ENCODE measurements at places on chromosomes 4 and X.

GRCh38 chr4:131091896-131092295 is 1995.9 kb downstream of the C4orf33 start:
- ATAC-seq = no peak

DNA sequence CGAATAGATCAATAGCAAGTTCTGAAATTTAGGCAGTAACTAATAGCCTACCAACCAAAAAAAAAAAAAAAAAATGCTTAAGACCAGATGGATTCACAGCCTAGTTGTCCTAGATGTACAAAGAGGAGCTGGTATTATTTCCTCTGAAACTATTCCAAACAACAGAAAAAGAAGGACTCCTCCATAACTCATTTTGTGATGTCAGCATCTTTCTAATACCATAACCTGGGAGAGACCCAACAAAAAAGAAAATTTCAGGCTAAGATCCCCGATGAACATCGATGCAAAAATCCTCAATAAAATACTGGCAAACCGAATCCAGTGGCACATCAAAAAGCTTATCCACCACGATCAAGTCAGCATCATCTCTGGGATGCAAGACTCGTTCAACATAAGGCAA is 1557.9 kb downstream of the C4orf33 start:
- ATAC-seq = no peak

DNA sequence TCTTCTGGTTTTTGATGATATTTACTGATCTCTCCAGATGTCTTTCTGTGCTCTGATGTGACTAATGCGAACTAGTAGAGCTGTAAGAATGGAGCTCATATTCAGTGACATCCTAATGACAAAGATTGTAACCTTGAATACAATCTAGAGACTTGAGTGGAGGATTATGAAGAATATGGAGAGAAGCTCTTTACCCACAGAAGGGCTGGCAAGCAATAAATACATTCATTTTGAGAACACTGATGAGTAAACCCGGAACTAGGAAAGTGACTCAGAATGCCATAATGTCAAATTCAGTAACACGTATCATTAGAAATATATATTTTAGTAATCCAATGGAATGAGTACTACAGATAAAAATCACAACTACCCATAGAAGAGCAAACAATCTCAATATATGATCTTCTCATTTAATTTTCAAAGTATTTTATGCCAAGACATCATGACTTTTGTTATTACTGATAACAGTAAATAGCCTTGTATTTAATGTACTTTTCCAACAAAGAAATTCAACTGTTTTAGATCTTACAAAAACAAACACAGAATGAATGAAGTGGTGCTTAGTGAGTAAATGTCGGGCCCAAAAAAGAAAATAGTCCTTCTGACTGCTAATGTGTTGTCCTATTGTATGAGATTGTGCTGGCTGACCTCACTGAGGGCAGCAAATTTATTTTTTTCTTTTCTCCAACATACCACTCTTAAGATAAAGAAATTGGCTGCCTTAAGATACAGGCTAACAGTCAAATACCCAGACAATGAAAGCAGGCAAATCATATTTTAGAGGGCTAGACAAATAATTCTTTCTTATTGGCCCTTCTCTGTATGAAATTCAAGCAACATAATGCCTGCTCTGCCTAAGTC is 49.2 kb upstream of the HDAC8 start:
- ATAC-seq = peak; percentile 50

GRCh38 chrX:69150281-69150960 is 14.8 kb downstream of the PJA1 start:
- ATAC-seq = peak; percentile 90

DNA sequence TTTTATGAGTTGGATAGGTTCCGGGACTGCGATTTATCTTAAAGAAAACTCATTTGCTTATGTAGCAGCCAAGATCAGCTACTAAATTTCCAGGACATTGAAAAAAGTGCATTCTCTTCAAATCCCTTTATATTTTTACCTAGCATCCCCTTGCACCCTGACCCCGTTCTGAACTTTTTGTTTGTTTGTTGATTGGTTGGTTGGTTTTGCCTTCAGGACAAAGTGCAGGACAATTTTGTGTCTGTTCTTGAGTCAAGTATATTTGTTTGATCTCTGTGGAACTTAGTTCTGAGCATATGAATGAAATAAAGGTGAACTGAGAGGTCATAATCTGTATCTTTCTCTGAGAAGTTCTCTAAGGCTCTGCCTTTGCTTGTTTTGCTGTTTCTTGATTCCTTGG is 12.8 kb upstream of the TAPT1 start:
- no peak for ATAC-seq

GRCh38 chr4:48483006-48483776 is at the start of gene SLC10A4:
SLC10A4 (plus strand) TSS chr4:48483343; CDS start chr4:48483562, 219 bp downstream.
- no peak for ATAC-seq

DNA sequence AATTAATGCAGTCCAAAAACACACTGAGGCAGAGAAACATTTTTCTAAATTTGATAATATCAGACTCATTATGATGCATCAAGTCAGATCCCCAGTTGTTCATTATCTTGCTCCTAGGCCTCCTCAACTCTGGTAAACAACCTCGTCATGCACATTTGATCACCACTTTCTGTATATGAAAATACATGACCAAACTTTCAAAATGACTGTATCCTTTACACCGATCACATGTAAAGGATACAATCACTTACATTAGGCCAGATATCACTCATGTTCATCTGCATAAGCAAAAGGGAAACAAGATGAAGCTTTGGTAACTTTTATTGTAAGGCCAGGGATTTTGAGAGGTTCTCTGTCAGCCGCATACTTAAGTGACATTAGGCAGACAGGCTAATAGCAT is 99.4 kb upstream of the IL1RAPL1 start:
- no peak for ATAC-seq

DNA sequence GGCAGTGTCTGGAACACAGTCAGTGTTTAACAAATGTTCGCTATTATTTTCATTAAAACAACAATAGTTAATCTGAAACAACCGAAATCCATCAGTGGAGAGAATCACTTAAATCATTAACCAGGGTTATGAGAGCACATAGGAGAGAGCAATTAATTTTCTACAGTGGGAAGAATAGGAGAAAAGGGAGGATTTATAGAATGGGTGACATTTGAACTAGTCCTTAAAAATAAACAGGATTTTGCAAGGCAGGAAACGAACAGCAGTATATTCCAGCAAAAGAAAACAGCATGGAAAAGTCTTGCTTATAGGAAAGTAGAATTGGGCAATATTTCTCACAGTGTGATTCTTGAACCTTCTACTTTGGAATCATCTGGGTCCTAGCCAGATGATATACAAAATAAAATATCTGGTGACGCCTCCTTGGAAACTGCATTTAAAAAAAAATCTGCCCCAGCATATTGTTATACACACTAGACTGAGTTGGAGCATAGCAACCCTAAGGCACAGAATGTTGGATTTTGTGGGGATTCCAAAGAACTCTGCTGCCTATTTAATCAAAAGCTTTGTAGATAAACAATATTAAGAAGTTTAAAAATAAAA is 56.1 kb downstream of the INTS12 start:
- ATAC-seq = no peak

DNA sequence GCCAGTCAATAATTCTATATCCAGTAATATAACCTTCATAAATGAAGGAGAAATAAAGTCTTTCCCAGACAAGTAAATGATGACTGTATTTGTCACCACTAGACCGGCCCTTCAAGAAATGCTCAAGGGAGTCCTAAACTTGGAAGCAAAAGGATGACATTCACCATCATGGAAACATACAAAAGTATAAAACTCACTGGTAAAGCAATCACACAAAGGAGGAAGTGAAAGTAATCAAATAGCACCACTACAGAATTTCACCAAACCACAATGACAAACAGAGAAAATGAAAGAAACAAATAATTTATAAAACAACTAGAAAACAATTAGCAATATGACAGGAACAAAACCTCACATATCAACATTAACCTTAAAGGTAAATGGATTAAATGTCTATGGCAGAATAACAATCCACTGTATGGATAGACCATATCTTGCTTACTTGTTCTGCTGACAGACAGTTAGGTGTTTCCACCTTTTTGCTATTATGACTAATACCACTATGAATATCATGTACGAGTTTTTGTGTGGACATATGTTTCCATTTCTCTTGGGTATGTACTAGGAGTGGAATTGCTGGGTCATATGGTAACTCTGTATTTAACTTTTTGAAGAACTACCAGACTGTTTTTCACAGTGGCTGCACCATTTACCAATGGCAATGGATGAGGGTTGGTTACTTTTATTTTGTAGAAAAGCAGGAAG is 44.9 kb downstream of the NAT8L start:
- ATAC-seq = no peak

DNA sequence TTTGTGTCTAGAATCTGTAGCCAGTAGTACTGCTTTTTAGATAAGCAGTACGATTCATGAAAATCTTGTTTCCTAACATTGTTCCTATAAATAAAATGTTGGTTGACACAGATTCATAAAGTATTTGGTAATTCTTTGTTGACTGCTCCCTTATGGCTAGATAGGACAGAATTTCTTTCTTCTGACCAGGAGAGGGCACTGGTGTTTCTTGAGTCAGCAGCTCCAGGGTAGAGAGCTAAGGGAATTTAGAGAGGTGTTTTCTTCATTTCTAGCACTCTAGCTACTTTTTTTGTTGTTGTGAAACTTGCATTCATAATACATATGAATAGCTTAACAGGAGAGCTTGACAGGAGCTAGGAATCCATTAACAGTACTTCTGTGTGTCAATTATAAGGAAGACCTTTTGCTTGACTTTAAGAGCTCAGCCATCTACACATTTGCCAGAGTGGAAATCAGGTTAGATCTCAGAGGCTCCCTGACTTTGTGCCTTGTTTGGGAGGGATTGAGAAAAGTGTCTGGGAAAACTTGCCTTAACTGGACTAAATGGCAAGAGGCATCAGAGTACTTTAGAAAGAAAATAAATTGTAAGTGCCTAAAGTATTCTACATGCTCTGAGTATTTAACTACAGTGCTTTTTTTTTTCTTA is 756.1 kb downstream of the SH3BGRL start:
- no peak for ATAC-seq

GRCh38 chr4:21893136-21893535 is 55.4 kb downstream of the KCNIP4 start:
- no peak for ATAC-seq

- ATAC-seq = no peak
Measured at GRCh38 chrX:125522752-125523151, 203.1 kb downstream of the TEX13C start.

DNA sequence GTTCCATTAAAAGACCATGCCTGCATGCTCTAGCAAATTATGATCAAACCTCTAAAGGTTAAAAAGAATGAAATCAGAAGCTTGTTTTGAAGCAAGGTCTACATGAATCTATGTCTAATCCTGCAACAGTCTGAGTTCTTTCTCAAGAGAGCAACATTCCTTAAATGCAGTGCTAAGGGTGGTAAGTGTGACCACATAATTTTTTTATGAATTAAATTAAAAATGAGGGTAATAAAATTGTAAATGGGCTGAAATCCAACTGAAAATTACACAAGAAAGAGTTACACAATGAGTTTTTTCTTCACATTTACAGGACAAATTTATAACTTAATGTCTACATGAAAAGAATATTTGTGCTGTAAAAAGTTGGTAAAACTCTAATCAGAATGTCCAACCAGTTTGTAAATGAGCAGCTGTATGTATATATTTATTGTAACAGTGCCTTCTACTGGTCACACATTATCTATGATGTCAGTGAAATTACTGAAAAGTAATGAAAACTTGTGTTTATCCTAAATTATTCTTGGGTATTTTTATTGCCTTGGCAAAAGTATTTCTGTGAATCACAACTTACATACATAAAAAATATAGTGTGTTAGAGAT is 336.3 kb upstream of the PITX2 start:
- ATAC-seq = no peak

DNA sequence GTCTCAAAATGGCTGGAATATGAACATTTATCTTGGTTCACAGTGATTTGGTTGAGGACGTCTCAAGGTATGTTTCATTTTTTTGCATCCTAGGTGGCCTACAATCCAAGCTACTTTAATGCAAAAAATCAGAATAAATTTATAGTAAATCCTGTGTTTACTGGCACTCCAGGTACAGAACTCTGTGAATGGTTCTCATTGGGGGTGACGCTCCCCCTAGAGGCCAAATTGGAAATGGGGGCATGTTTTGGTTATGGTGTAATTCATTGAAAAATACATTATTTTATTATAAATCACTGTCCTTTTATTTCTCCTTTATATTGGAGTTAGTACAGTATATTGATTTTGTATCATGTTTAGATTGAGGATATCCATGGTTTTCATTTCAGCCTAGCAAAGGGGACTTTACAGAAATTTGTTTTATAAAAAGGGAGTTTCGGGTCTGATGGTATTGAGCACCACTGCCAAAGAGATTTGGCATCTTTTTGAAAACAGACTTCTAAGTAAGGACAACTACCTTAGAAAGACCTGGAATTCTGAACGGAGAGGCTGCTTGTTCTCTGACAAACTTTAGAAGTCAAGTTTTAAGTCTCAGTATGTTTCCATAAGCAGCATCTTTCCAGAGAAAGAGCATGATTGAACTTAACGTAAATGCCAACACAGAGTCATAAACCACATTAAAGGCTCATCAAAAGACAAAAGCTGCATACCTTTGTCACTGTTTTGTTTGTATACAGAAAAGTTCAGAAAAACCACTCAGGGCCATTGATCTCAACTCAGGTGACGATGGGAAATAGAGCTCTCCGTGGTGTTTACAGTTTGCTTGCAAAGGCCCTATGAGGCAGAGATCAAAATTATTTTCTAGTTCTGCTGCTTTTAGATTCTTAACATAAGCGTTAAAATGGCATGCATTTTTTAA is 19.4 kb downstream of the MTM1 start:
- ATAC-seq = no peak

DNA sequence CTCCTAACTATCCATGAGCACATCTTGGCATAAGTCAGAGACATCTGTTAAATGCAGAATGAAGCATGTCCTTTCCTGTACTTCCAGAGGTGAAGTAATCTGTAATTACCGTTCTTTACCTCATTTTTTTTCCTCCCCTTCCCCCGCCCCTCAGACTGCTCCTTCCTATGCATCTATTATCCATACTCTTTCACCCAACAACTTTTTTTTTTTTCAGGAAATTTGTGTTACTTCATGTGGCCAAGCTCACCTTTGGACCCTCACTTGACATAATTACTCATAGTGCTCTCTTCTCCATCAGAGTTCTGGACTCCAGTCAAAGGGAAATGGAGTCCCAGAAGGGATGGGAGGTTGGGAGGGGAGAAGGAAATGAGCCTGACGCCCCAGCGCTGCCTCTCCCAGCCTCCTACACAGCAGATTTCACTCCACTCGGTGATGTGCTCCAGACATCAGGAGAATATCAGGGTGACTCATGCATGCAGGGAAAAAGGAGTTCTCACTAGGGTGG is 568.8 kb downstream of the STIM2 start:
- no peak for ATAC-seq

- no peak for ATAC-seq
Measured at GRCh38 chr4:1196421-1197183, 24.2 kb upstream of the SPON2 start.

DNA sequence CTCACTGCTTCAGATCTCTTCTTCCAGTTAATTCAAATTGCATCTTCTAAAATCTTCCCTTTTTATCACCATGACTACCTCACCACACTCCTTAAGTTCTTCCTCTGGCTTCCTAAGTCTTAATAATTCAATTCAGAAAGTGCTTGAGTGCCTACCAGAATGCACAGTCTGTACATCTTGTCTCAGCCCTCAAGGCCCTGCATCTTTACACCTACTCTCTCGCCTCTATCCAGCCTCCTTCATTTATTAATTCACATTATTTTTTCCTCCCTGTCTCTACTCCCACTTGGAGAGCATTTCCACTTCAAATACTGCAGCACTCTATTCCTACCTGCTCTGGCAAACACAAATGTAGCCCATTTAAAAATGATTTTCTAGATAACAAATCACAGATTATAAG is 90.5 kb downstream of the MAPK10 start:
- no peak for ATAC-seq

GRCh38 chr4:2267320-2267811 is 5.5 kb upstream of the MXD4 start:
- ATAC-seq = no peak

- no peak for ATAC-seq
Measured at GRCh38 chr4:51932261-51932660, 87.9 kb downstream of the LRRC66 start.
